ENCODE measurements at places on chromosomes 2 and 18.
A peak's percentile ranks its signal among the peaks of the same experiment; 100 is the strongest.

- no peak for DNase-seq
Observed at GRCh38 chr2:121175326-121175725, 109.7 kb downstream of the TFCP2L1 start.

- DNase-seq = no peak
Observed at GRCh38 chr18:75483662-75484061, 56.2 kb upstream of the SMIM21 start.

DNA sequence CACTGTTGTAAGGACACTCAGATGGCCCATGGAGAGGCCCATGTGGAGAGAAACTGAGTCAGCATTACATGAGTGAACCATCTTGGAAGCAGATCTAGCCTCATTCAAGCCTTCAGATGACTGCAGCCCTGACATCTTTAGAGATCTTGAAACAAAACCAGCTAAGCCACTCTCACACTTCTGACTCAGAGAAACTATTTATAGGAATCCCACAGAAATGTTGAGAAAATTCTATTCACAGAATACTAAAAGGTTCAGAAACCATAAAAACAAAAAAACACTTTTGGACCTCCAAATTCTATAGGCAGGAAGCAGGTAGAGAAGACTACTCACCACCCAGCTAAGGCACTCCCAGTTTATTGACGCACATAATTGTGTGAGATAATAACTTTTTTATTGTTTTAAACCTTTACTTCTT lies 8.7 kb downstream of the TMEM169 start:
- no peak for DNase-seq

GRCh38 chr2:241769819-241770184 lies 6.8 kb upstream of the GAL3ST2 start:
- DNase-seq = no peak

DNA sequence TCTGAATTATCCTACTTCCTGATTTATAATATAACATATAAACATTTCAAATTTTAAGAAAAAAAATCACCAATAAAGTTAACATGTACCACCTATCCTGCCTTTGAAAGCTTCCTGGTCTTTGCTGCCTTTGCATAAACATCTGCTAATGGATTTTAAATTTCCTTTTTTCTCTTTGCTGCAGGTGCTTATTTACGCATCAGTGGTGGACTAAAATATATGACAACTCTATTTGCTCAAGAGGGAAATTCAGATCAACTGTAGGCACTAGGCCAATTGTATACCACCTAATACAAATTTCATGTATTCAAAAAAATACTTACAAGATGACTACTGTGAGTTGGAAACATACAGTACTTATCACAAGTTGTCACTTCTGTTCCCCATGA lies 57.2 kb downstream of the RAD51AP2 start:
- no peak for DNase-seq

DNA sequence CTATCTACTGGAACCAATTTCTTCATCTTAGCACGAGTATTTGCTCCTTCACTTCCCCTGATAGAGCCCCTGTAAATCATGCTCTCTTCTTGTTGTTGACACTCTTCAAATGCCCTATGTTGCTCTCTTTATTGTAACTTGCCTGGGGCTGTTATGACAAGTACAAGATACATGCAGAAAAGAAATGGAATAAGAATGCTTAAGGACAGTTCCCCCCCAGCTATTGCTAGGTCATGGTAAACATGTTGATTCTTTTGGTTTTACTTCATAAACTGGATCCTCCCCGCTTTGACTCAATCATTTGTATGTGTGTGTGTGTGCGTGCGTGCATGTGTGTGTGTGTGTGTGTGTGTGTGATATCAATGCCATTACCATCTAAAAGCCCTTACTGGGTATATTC lies 368.5 kb upstream of the CNTNAP5 start:
- DNase-seq = no peak

DNA sequence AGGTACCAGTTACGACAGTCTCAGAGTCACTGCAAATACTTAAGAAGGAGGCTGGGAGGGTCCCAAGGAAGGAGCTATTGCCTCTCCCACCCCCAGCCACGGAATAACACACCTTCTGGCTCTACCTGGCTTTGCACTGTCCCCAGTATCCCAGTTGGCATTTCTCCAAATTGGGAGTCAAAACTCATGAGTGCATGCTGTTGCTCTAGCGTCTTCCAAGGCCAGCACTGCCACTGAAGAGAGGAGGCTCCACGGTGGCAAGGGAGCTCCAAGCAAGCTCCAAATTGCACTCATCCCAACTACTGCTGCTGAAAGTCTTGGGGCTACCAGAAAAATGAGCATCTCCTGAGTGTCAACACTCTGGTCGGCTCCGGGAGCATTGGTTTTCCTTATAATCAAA lies 1.6 kb downstream of the SCTR start:
- peak; percentile 14 for DNase-seq

DNA sequence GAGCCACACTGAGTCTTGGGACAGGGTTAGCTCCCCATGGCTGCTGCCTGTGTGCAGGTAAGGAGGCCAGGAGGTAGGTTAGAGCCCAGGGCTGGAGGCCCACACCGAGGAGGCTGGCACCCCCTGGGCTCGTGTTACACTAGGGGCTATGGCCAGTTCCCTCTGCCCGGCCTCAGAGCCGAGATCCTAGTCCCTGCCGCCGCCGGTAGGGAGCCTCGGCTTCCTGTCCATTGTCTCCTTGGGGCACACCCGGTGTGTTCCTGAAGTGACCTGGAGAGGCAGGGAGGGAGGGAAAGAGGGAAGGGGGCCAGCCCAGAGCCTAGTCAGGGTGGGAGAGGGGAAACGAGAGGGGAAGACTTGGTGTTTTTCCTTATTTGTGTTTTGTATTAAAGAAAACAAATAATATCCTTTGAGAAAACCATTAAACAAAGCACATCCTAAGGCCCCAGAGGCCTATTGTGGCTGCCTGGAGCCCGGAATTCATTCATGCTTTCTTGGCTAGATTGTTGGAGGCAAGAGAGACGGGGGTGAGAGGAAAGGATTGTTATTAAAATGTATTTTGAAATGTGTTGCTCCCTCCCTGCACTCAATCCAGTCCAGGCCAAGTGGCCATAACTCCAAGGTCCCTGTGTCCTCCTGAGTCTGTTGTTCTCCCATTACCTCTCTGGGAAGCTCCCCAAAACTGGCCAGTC lies 170.7 kb downstream of the CTIF start:
- no peak for DNase-seq

DNA sequence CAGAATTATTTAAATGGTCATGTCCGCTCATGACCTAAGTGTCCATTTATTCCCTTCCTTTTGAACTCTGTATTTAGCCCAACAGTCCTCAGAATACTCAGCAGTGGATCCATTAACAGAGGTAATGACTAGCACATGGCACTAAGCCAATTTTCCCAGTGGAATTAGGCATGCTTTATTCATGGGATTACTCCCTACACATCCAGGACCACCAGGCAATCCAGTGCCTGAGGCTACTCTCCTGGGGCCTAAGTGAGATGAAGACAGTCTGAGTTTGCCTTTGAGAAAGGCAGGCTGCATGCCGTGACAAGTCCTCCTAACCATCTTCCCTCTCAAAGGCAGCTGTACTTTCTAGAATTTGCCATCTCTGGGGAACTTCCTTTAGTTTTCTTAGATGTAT lies 128.6 kb downstream of the SPOPL start:
- peak; percentile 23 for DNase-seq

DNA sequence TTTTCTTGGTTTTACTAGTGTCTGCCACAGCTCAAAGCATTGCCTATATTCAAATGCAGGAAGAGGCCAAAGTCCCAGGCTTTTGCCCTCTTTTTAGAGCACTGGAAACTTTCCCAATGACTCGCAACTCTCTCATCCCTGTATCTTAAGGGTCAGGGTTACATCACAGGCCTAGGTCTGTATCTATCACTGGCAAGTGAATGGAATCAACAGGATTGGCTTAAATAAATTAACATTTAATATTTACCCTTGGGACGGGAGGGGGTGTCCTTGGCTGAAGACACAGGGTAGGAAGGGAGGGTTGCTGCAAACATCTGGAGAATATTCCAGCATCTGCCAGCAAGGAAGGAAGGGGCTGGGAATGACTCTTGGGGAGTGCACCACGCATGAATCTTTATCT lies 242.6 kb downstream of the SLC4A3 start:
- no peak for DNase-seq

DNA sequence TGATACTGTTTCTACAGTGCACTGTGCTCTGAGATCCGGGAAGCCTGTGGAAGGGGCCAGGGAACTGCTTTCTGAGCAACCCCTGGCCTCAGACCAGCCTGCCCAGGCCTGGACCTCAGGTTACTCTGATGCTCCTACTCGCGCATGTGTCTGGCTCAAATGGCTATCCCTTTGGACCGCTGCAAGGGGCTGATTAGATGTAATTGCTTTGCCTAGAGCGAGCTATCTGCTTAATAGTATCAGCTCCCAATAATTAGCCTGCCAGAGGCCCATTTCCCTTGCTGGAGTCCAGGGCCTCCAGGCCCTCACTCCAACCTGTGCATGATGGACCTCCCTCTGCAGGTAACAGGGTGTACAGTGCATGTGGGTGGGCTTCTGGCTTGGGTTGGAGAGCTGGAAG lies 7.2 kb upstream of the KCNK3 start:
- no peak for DNase-seq

DNA sequence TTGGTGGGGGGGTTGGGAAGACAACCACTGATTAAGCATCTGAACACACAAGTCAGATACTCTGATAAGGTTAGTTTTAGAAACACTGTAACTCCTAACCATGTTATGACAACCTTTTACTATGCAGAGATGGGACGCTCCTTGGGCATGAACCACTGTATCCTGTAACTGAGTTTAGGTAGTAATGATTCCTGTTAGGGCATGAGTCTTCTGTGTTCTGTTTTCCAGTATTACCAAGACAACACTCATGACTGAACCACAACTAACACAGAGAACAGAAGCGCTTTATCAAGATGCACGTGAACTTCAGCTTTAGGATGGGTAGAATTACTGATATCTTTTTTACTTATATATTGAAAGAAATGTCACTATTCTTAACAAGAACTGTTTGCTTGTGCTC lies 14.1 kb upstream of the CREB1 start:
- DNase-seq = no peak

- no peak for DNase-seq
Observed at GRCh38 chr2:9260464-9260918, 53.9 kb downstream of the ASAP2 start.

DNA sequence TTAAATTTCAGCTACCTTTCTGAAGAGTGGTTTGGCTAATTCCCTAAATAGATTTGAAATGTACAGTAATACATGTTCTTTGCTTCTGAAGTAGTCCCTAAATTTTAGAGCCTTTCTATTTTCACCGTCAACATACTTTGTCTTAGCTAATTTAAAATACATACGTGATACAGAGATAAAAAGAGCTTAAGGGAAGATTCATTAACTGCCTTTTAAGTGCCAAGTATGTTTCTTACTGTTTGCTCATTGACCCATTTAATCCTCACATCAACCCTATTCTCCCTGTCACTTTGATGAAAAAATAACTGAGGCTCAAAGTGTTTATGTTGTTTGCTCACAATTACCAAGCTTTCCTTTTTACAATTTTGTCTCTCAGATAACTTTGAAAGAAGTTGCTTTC lies 118.6 kb upstream of the CDH7 start:
- DNase-seq = no peak

DNA sequence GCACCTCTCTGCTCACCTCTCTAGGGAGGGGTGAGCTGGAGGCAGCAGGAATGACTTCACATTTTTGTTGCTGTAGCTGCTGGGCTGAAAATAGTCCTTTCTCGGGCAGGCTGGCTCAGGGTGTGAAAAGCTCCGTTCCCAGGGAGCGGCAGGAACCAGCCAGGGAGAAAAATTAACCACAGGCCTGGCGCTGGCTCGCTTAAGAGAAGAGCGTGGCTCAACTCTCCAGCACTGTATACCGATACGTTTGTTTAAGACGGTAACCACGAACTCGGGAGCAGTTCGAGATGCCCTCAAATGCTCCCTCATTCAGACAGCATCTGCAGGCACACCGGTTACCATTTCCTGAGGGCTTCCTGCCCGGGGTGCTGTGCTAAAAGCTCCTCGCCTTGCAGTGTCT lies 129.6 kb downstream of the CELF4 start:
- no peak for DNase-seq
